ENCODE measurements at places on chromosomes 5 and 9. TPM values are rescaled to one million over a fixed set of nuclear protein-coding genes. Genes with fewer than 3 reads are reported as not detected.

DNA sequence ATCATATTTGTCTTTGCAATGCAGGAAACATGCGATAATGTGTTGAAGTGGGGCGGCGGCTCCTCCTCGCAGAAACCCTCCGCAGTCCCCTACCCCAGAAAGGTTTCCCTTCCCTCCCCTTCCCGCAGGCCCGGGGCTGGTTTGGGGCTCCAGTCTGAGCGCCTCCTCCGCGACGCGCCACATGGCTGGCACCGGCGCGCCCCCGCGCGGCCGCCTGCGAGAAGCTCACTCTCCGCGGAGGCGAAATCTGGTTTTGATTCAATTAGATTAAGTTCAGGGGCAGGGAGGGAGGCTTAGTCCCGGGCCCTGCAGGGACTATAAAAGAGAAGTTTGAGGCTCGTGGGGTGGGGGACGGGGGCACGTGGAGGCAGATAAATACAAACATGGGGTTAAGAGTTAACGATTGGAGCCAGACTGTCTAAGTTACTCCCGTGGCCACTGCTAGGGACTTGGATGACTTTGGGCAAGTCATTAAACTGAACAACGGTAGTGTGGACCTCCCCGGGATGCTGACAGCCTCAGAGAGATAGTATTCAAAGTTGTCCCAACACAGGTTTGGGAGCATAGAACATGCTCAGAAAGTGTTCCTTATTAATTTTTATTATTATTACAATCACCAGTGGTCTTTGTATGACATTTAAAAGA is 69.4 kb downstream of the MSX2 start:
- DNase-seq = peak; percentile 51
- no peaks in the 10 kb centered on the region for H3K36me3 ChIP-seq
- H3K4me1 ChIP-seq = peaks cover 2% of the 10 kb centered on the region
- H3K27ac ChIP-seq = no peak overlapping the region
- peaks cover 69% of the 10 kb centered on the region for H3K27me3 ChIP-seq

GRCh38 chr9:92291577-92291976 is 1.9 kb downstream of the IARS1 start:
- peak overlapping the region; percentile 97 for H3K4me3 ChIP-seq
- H3K4me1 ChIP-seq = peaks cover 54% of the 10 kb centered on the region
- DNase-seq = no peak
- peaks cover 61% of the 10 kb centered on the region for H3K36me3 ChIP-seq

DNA sequence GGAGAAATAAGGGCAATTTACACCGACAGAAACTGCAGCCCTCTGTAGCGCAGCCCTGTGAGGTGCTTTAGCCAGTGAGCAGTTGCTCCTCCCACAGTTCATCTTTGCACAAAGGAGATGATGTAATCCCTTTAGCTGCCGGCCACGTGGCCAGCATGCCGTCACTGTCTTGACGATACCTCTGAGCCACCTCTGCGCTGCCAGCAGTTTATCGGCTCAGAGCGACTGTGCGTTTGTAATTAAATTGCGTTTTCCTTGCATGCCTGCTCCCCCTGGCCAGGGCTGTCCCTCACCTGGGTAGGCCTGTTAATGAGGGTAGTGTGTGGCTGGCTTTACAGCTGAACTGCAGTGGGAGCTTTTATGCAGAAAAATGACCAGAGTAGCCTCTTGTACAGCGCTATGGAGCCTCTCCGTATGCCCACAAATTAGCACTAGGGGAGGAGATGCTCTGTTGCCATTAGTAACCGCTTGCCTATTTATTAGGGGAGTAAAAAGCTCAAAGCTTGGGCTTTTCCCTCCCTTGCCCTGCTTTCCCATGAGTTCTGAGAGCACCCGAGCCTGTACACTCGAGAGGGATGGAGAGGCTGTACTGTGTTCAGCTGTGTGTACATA is 107.0 kb downstream of the TRIO start:
- no peak overlapping the region for H3K4me3 ChIP-seq
- no peak overlapping the region for H3K27ac ChIP-seq
- peaks cover 9% of the 10 kb centered on the region for H3K27me3 ChIP-seq

- no peaks in the 10 kb centered on the region for H3K36me3 ChIP-seq
- H3K27me3 ChIP-seq = no peaks in the 10 kb centered on the region
- no peak overlapping the region for H3K4me3 ChIP-seq
- DNase-seq = no peak
- no peak overlapping the region for H3K27ac ChIP-seq
- H3K4me1 ChIP-seq = no peaks in the 10 kb centered on the region
Measured at GRCh38 chr5:125277494-125278154, 531.2 kb upstream of the ZNF608 start.

DNA sequence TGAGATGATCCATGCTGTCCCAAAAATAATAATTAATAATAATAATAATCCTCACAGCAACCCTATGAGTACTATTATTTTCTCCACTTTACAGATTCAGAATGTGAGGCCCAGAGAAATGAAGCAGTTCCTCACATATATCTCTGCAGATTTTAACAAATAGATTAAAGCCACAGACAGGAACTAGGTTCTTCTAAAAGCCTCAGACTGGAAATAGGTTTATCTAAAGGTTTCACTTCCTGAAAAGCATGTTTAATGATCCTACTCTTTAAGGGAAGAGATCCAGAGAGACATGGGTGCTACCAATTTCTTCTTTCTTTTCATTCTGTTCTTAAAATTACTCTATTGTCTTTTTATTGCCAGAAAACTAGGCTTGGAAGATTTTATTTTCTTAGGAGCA is 1079.4 kb upstream of the COX7C start:
- H3K4me1 ChIP-seq = no peaks in the 10 kb centered on the region
- H3K27me3 ChIP-seq = no peaks in the 10 kb centered on the region
- no peaks in the 10 kb centered on the region for H3K36me3 ChIP-seq
- H3K27ac ChIP-seq = no peak overlapping the region
- no peak overlapping the region for H3K4me3 ChIP-seq
- DNase-seq = no peak

- no peak overlapping the region for H3K27ac ChIP-seq
- no peak for DNase-seq
- H3K4me1 ChIP-seq = peaks cover 10% of the 10 kb centered on the region
- no peak overlapping the region for H3K4me3 ChIP-seq
Measured at GRCh38 chr9:114446036-114446435, 58.3 kb upstream of the AKNA start.

DNA sequence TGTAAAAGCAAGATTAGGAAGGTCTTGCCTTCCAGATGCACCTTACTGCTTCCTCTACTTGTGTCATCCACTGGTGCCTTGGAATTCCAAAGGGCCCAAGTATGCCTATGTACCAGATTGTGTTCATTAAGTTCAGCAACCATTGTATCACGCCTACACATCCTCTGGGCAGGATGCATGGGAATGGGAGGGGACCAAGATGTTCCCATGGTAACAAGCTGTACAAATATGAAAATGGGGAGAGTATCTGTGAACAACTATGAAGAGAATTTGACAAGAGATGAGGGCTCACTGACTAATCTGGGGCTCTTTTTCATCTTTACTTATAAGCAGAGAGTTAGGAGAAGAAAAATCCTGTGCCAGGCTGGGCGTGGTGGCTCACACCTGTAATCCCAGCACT is 137.8 kb upstream of the MAP1B start:
- H3K27me3 ChIP-seq = peaks cover 21% of the 10 kb centered on the region
- no peak overlapping the region for H3K27ac ChIP-seq
- no peaks in the 10 kb centered on the region for H3K4me1 ChIP-seq
- H3K4me3 ChIP-seq = no peak overlapping the region
- DNase-seq = no peak

Gene SMC2
- 71.6 TPM for total RNA-seq

- no peak overlapping the region for H3K27ac ChIP-seq
- no peak for DNase-seq
- H3K4me3 ChIP-seq = no peak overlapping the region
- H3K4me1 ChIP-seq = no peaks in the 10 kb centered on the region
Measured at GRCh38 chr5:169290895-169291294, 10.0 kb downstream of the SLIT3 start.

DNA sequence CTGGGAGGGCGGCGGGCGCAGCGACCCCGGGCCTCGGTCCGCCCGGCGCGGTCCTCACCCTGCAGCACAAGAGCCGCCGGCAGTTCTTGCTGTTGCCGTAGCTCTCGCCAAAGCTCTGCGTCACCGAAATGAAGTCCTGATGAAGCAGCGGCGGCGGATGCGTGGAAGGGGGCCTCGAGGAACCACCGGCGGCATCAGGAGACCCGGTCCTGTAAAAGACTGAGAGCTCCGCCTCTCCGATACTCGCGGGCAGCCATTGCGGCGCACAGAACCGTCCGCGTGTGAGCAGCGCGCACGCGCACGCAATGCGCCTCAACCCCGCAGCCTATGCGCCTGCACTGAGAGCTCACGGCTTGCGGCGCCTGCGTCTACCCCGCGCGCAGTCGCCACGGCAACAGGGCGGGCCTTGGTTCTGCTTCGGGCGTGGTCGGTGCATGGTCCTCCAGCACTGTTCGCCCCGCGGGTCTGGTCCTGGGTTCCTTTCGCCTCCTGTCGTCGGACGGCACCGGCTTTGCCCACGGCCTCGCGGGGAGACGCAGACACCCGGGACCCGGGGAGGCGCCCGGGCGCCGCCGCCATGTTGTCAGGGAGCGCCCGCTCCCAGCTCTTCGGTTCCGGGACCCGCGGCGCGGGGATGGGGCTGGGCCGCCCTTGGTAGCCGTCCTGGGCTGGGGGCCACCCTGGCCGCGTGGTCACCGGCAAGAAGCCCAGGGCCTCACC is 9.3 kb upstream of the GRIN1 start:
- H3K27ac ChIP-seq = peak overlapping the region; percentile 66
- peak overlapping the region; percentile 96 for H3K4me3 ChIP-seq
- H3K4me1 ChIP-seq = peaks cover 21% of the 10 kb centered on the region
- peaks cover 28% of the 10 kb centered on the region for H3K27me3 ChIP-seq

- no peak overlapping the region for H3K4me3 ChIP-seq
- no peaks in the 10 kb centered on the region for H3K36me3 ChIP-seq
- DNase-seq = no peak
- no peak overlapping the region for H3K27ac ChIP-seq
- peaks cover 3% of the 10 kb centered on the region for H3K4me1 ChIP-seq
Measured at GRCh38 chr5:148912714-148913398, 86.4 kb downstream of the ADRB2 start.

- H3K27ac ChIP-seq = no peak overlapping the region
- H3K27me3 ChIP-seq = peaks cover 19% of the 10 kb centered on the region
- H3K4me3 ChIP-seq = no peak overlapping the region
- no peaks in the 10 kb centered on the region for H3K4me1 ChIP-seq
- no peak for DNase-seq
Measured at GRCh38 chr9:96665789-96666188, 10.7 kb upstream of the PRXL2C start.

- peaks cover 27% of the 10 kb centered on the region for H3K27me3 ChIP-seq
- peak overlapping the region; percentile 88 for H3K4me3 ChIP-seq
- H3K36me3 ChIP-seq = peaks cover 13% of the 10 kb centered on the region
- DNase-seq = peak; percentile 96
- H3K27ac ChIP-seq = peak overlapping the region; percentile 98
Measured at GRCh38 chr5:181191526-181192336, 13.3 kb downstream of the TRIM7 start.

DNA sequence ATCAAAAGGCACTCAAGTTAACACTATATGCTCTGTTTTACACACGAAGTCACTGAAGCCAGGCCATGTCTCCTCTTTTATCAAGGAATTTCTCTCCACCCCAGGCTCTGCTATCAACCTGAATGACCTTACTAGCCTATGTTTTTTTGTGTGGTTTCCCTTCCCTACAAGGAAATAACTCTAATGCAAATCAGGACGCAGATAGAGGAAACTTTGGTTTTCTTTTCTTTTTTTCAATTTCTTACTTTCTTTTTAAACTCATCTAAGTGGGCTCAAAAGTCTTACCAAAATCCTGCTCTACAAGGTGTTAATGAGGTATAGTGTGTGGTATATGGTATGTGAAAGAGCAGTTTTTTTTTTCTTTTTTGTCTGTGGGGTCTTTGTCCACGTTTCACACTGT is 5.5 kb upstream of the SLC46A2 start:
- no peak overlapping the region for H3K4me3 ChIP-seq
- no peak overlapping the region for H3K27ac ChIP-seq
- no peaks in the 10 kb centered on the region for H3K36me3 ChIP-seq
- DNase-seq = no peak
- peaks cover 63% of the 10 kb centered on the region for H3K27me3 ChIP-seq

Gene MLANA
- total RNA-seq = not detected

- no peaks in the 10 kb centered on the region for H3K36me3 ChIP-seq
- peaks cover 27% of the 10 kb centered on the region for H3K4me1 ChIP-seq
- peak within 1 kb of the TSS; percentile 86 for H3K4me3 ChIP-seq
- peak; percentile 98 for DNase-seq
- H3K27ac ChIP-seq = peak within 1 kb of the TSS; percentile 69
Measured at GRCh38 chr9:135961277-135961715, at the start of gene UBAC1. Gene UBAC1, minus strand, starts transcription at chr9:135961373. Its CDS starts 211 bp downstream, at chr9:135961162.

- no peak overlapping the region for H3K4me3 ChIP-seq
- H3K36me3 ChIP-seq = no peaks in the 10 kb centered on the region
- no peaks in the 10 kb centered on the region for H3K27me3 ChIP-seq
- no peaks in the 10 kb centered on the region for H3K4me1 ChIP-seq
Measured at GRCh38 chr9:22413884-22414283, 32.7 kb upstream of the DMRTA1 start.

Gene EPB41L4A
- total RNA-seq = 0.06 TPM

Gene TAF11L10
- total RNA-seq = not detected

GRCh38 chr5:76145945-76146344 is 62.8 kb downstream of the SV2C start:
- no peak for DNase-seq
- H3K36me3 ChIP-seq = no peaks in the 10 kb centered on the region
- H3K4me1 ChIP-seq = no peaks in the 10 kb centered on the region
- no peak overlapping the region for H3K4me3 ChIP-seq

GRCh38 chr9:111662576-111663300 is 1.3 kb downstream of the GNG10 start:
- no peaks in the 10 kb centered on the region for H3K27me3 ChIP-seq
- H3K4me3 ChIP-seq = peak overlapping the region; percentile 90
- H3K27ac ChIP-seq = peak overlapping the region; percentile 90
- peaks cover 10% of the 10 kb centered on the region for H3K36me3 ChIP-seq
- DNase-seq = no peak
- peaks cover 23% of the 10 kb centered on the region for H3K4me1 ChIP-seq

GRCh38 chr5:174234388-174234787 is 188.9 kb downstream of the NSG2 start:
- no peak overlapping the region for H3K27ac ChIP-seq
- no peaks in the 10 kb centered on the region for H3K4me1 ChIP-seq
- H3K4me3 ChIP-seq = no peak overlapping the region
- no peak for DNase-seq

Gene GBA2
- 24.2 TPM for total RNA-seq

DNA sequence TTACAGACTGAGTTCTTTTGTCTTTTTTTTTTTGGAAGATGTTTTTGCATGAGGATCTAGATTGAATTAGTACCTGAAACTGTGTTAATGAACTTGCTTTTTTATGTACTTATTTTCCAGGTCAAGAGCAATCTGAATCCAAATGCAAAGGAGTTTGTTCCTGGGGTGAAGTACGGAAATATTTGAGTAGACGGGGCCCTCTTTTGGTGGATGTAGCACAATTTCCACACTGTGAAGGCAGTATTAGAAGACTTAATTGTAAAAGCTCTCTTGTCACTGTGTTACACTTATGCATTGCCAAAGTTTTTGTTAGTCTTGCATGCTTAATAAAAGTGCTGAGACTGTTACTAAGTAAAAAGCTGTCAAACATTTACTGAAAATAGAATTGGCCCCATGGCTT is 14.5 kb downstream of the SLC23A1 start:
- H3K4me3 ChIP-seq = no peak overlapping the region
- no peaks in the 10 kb centered on the region for H3K27me3 ChIP-seq
- H3K27ac ChIP-seq = no peak overlapping the region
- peaks cover 14% of the 10 kb centered on the region for H3K4me1 ChIP-seq
- H3K36me3 ChIP-seq = peaks cover 8% of the 10 kb centered on the region

Gene QRFP
- not detected for total RNA-seq
